ENCODE measurements at places on chromosomes 13 and 19.

DNA sequence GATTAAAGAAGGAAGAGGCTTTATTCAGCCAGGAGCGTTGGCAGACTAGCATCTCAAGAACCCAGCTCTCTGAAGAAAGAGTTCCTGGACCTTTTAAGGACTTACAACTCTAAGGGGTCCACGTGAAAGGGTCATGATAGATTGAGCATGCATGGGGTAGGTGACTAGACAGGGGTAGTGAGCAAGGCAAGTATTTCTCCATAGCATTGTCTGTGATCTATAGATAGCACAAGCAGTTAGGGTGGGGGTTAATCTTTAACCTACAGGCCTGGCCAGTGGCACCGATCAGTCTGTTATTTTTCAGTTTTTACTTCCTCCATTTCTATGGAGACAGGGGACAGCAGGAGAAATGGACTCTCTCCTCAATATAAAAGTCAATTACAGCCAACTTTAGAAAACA is 983.7 kb downstream of the SLITRK1 start:
- DNase-seq, result no peak

DNA sequence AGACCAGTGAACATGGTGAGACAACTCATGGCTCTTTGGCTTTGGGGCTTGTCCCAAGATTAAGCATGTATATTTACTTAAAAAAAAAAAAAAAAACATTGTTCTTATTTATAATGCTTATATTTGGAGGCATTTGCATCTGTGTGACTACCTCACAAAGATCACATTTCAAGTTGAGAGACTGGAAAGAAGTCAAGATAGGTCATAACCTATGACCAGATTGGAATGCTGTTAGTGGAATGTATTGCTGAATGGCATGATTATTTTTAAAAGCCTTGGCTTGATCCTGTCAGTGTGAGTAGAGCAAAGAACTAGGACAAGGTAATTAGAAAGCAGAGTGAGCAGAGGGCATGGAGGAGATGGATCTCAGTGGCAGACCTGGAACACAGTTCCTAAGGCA is 214.6 kb downstream of the OXGR1 start:
- DNase-seq, result no peak

DNA sequence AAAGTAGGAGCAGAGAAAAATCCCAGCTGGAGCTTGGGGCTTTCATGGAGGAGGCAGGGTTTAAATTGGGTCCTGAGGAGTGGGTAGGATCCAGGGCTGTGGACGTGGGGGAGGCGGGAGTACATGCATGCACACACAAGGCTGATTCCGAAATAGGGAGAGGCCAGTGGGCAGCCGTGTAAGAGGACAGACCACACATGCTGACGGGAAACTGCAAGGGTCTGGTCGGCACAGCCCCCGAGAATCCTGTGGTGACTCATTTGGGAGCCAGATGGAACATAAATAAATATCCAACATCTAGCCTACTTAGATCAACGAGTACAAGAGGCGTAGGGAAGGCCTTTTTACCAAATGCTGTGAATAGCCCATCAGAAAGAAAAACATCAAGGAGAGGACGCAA is 216.3 kb upstream of the ZNF507 start:
- DNase-seq, result no peak

- no peak for DNase-seq
Measured at GRCh38 chr19:35451338-35452096, 3.5 kb downstream of the FFAR2 start.

Measured in lower leg skin (tissue), 4 donors.